ENCODE measurements at places on chromosomes 16 and 17.
A peak's percentile ranks its signal among the peaks of the same experiment; 100 is the strongest.

DNA sequence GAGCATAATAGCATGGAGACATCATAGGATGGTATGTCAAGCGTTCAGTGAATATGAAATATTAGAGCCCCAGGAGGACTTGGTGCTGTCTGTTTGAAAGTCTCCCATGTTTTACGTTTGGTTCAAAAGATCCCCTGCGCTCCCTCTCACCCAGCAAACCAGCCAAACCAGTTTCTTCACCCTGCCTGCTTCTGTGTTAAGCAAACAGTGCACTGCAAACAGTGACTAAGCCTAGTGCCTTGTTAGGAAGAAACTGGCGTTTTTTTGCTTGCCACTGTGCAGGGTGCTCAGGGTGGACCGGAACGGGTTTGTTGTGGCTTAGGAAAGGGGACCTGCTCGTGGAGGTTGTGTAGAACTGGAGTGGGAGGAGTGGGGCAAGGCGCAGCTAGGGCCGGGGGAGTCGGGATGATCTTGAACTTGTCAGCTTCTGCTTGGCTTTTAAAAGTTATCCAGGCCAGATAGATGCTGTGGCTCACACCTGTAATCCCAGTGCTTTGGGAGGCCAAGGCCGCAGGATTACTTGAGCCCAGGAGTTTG, 7.7 kb downstream of the CDH1 start:
- DNase-seq, result no peak

DNA sequence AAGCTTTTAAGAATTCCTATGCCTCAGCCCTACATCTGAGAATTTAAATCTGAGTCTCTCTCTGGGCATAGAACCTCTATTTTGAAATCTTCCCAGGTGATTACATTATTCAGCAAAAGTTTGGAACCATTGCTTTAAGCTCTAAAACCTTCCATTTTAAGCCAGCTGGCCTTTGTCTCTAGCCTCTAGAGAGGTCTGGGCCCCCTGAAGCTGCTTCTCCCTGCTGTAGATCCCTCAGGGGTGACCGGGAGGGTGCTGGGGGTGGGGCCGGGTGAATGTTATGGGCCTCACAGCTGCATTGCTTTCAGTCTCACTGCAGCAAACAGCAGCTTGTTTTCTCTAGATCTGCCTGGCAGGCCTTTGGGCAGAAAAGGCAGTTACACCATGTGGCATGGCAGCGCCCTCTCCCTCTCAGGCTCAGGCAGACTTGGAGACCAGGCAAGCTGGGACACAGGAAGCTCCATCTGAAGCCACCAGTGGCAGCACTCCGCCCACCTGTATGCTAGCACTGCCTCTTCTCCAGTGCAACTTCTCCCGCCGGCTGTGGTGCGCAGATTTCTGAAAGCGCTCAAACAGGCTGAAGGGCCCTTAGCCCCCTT, 66.3 kb downstream of the MPRIP start:
- DNase-seq, result no peak

DNA sequence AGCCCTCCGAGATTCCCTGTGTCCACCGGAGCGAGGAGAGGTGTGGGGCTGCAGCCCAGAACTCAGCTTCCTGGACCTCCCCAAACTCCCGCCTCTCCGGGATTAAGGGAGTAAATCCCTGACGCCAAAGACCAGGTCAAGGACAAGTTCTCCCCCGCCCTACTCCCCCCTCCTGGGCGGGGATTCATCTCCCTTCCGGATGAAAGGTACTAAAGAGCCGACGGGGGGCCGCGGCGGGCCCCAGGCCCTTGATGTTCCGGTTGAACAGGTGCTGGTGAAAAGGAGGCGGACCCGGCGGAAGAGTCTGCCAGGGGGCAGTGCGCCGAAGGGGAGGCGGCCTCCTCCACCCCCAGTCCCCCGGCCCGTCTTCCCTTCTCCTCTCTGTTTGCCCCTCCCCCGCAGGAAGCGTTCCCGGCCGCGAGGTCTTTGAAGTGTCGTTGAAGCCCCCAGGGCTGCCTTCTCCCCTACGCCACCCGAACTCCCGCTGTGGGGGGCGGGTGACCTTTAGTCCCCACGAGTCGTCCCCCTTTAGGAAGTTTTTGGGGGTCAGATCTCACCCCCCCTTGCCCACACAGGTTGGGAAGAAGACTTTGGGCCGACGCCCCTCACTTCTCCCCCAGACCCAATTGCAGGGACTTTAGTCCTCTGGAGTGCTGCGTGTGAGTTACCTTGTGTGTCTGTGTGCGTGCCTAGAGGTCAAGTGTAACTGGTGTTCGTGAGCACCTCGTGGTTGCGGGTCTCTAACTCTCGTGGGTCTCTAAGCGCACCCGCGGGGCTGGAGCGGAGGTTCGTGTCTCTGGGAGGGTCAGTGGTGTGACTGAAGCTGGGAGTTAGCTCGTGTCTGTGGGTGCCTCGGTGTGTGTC, 1.1 kb upstream of the MLLT6 start:
- peak; percentile 83 for DNase-seq

DNA sequence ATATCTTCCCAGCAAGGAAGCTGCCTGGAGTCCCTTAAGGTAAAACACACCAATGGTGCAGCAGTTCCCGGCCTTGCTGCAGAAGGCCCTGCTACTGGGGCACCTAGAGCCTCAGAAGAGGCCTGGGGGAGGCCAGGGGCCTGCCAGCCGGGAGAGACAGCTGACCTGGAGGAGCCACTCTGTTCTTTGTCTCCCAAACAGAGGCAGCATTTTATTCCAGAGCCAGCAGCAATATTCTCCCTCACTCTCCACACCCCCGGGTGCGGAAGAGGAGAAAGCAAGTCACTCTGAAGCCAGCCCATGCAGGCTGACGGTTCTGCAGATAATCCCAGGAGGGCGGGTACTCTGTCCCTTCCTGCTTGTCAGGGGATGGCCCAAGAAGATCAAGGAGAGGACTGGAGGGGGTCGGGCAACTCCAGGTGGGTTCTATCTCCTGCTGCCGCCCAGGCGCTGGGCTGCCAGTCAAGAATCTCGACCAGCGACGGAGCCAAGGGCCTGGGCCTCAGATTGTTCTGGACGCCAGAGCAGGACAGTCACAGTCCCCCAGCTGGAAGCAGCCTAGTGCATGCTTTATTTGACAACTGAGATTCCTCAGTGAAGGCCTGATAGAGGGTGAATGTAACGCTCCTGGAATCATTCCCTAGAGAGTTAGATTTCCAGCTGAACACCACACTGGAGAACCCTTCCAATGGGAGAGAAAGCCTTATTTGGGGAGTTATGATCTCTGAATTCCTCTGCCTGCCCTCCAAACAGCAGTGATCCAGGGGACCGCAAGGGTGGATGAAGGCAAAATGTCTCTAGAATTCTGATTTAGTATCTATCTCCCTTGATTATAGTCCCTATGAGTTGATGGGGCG, 1.1 kb upstream of the KIFC3 start:
- DNase-seq, result no peak

DNA sequence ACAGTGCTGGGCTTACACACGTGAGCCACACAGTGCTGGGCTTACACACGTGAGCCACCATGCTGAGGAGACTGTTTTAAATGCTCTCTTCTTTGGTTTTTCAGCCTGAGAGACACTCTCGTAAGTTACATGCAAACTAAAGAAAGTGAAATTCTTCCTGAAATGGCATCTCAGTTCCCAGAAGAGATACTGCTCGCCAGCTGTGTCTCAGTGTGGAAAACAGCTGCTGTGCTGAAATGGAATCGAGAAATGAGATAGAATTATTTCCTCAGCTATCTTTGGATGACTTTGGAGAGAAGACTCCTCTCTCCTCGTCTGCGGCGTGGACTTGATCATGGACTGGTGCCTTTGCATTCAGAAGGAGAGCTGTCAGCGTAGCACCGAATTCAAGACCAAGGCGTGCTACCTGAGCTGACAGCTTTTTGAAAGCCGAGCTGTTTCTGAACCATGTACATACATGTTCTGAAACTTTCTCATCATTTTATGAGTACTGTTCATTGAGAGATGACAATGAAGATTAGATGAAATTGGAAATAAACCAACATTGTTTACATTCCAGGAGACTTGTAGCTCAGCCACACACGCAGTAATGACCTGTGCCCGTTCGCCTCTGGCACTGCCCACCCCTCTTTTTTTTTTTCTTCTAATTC, 21.6 kb upstream of the ENDOV start:
- no peak for DNase-seq

DNA sequence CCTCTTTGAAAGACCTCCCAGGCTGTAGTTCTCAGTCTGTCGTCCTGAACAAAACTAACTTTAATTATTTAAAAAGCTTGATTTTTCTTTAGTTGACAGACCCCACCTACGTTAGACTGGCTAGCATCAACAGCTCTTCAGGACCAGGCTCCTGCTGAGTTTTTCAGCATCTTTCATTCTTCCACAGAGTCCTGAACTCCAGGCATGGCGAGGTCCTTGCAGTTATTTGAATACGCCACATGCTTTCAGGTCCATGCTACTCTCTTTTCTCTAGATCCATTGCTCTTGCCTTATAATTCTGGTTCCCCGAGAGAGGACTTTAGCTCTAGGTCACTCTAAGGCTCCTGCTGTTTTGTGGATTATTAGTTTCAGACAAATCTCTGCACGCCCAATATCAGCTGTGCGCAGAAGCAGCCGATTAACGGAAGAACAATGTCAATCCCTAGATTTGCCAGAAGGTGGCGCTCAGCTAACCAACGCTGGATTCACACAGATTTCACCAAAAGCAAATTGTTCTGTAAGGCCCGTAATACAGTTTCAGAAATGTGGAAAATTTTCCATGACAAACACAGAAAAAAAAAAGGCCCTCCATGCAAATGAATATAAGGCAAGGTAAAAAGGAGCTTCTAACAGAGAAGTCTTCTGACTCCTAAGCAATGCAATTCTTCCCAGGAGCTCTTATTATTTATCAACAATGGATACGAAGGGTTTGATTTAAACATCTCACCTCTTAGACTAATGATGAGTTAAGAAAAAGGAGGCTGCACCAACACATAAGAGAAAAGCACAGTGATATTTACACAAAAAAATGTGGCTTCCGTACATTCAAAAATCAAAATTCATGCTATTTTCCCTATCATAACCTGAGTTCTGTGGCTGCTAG, 33.5 kb upstream of the BCO1 start:
- peak; percentile 64 for DNase-seq

GRCh38 chr17:79888811-79889634, 49.8 kb upstream of the CBX4 start:
- no peak for DNase-seq

DNA sequence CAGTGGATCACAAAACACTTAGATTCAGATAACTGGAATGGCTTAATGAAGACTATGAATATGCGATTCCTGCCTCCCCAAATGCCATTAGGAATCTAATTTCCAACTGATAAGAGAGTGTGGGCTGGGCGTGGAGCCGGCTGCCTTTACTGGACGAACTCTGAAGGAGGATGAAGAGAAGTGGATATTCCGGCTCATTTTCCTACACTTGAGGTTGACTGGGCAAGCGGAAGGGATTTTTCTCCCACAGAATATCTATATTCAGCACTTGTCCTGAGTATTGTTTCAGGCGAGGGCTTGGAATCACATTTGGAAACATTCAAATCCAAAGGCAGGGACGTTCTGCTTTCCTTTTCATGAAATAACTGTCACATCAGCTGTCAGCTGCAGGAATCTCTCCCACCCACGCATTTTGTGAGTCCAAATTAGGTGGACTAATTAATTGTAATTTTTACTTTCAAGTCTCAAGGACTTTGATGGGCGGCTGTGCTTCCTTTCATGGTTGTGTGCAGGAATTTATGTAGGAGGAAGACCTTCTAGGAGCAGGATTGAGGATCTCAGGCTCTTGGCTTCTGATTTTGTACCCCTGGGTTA, 138.5 kb downstream of the PITPNC1 start:
- no peak for DNase-seq

DNA sequence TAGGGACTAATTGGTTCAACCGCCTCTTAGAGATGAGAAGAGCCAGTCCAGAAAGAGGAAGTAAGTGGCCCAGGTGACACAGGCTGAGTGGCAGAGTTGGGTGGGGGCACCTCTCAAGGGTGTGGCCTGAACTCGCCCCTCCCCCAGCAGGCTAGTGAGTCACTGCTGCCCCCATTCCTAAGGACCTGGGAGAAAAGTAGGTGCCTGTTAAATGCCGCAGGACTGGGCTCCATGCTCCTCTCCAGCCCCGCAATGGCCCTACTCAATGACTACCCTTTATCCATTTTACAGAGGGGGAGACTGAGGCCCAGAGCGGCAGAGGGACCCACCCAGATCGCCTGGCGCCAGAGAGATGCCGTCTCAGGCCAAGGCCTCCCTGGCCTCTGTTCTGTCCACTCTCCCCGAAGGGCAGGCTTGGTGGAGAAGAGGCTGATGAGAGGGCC, 8.1 kb downstream of the TMEM235 start:
- DNase-seq, result no peak

- DNase-seq, result no peak
Measured at GRCh38 chr16:3171855-3172593, 16.0 kb upstream of the OR1F1 start.

DNA sequence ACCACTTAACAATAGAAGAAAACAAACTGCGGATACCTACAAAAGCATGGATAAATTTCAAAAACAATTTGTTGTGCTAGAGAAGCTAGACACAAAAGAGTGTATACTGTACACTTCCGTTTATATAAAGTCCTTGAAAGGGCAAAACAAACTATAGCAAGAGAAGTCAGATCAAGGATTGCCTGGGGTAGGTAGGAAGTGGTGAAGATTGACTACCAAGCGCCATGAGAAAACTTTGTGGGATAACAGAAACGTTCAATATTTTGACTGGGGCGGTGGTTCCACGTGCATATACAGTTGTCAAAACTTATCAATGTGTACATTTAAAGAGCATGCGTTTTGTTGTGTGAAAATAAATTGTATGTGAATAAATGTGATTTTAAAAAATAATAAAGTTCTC, 55.6 kb upstream of the CCL2 start:
- DNase-seq, result no peak

- no peak for DNase-seq
Measured at GRCh38 chr16:2712063-2712441, 8.0 kb downstream of the PRSS27 start.

- DNase-seq, result peak; percentile 100
Measured at GRCh38 chr17:81101614-81102306, 63.5 kb upstream of the PVALEF start.

GRCh38 chr17:77205396-77206125, 64.8 kb downstream of the SEC14L1 start:
- DNase-seq, result no peak

All from GM19239 (cell line).